ENCODE measurements at places on chromosomes 3 and 15.

GRCh38 chr3:14810070-14810791, 8.5 kb upstream of the FGD5 start:
- peak; percentile 48 for DNase-seq

GRCh38 chr3:25775936-25776335, 7.3 kb downstream of the NGLY1 start:
- no peak for DNase-seq

GRCh38 chr3:79184251-79184650, 583.5 kb downstream of the ROBO1 start:
- DNase-seq, result no peak

GRCh38 chr15:55897560-55898336, 95.7 kb downstream of the NEDD4 start:
- peak; percentile 66 for DNase-seq

All from GM03348 (cell line).